ENCODE measurements at places on chromosomes 4 and X.

- no peak for DNase-seq
Observed at GRCh38 chr4:81814987-81815541, 343.4 kb upstream of the RASGEF1B start.

DNA sequence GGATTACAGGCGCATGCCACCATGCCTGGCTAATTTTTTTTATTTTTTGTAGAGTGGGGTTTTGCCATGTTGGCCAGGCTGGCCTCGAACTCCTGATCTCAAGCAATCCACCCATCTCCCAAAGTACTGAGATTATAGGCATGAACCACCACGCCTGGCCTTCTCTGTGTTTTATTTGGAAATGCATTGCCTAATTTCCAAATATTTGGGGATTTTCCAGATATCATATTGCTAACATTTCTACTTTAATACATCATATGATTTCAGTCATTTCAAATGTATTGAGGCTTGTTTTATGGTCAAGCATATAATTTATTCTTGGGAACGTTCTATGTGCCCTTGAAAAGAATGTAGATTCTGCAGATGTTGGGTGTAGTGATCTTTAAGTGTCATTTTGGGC is 38.8 kb downstream of the FGF2 start:
- DNase-seq, result no peak

GRCh38 chr4:183335369-183335940 is 13.2 kb upstream of the CLDN24 start:
- DNase-seq, result no peak

GRCh38 chrX:53440101-53440500 is 5.9 kb upstream of the HSD17B10 start:
- DNase-seq, result no peak

GRCh38 chr4:115749404-115749803 is 636.0 kb upstream of the NDST4 start:
- DNase-seq, result peak; percentile 17

DNA sequence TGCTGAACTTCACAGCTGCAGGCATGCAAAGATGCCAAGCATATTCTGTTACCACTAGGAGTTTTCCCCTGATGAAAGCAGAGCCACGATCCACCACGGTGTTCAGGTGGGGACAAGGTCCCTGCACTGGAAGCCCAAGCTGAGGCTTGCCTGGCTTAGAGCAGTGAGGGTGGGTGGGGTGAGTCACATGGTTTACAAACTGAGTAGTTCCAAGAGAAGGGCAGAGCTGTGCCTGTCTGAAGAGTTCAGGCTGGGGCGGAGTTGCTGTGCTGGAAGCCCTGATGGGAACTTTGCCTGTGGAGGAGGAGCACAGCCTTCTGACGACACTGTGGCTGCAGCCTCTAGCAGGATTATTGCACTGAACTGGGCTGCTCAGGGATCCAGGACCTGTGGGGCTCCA is 45.5 kb downstream of the FAM9B start:
- no peak for DNase-seq

- DNase-seq, result no peak
Observed at GRCh38 chr4:127843704-127844600, 36.7 kb upstream of the PLK4 start.

- no peak for DNase-seq
Observed at GRCh38 chr4:121041307-121042090, 30.8 kb downstream of the NDNF start.

DNA sequence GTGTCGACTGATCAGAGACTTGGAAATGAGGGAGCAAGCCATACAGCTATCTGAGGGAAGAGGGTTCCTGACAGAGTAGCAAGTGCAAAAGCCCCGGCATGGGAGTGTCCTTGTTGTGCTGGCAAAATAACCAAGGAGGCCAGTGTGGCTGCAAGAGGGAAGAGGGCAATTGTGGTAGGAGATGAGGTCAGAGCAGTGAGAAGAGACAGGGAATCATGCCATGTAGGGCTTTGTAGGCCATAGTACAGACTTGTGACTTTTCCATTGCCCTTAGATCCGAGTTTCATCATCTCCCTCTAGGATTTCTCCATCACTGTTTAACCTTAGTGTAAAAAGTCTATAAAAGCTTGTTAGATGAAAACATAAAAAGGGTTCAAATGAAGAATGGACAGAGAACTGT is 76.2 kb downstream of the DOCK11 start:
- no peak for DNase-seq

- DNase-seq, result no peak
Observed at GRCh38 chr4:17469931-17470674, 41.8 kb downstream of the QDPR start.

GRCh38 chr4:4270529-4270928 is 19.4 kb downstream of the LYAR start:
- no peak for DNase-seq

DNA sequence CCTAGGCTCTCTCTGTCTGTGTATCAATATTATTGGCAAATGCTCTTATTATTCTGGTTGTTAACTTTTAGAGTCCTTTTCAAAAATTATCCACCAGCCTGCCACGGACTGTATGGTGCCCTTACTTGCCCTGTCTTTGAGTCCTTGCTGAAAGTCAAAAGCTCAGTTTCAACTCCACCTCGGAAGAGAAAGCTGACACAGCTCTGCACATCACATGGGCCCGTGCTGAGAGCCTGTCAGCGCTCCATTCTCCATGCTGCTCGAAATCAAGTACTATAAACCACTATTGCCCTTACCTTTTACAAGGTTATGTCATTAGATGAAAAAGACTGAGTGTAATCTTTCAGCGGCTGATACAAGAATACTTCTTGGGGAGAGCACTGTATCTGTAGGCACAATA is 141.0 kb downstream of the CORIN start:
- no peak for DNase-seq

DNA sequence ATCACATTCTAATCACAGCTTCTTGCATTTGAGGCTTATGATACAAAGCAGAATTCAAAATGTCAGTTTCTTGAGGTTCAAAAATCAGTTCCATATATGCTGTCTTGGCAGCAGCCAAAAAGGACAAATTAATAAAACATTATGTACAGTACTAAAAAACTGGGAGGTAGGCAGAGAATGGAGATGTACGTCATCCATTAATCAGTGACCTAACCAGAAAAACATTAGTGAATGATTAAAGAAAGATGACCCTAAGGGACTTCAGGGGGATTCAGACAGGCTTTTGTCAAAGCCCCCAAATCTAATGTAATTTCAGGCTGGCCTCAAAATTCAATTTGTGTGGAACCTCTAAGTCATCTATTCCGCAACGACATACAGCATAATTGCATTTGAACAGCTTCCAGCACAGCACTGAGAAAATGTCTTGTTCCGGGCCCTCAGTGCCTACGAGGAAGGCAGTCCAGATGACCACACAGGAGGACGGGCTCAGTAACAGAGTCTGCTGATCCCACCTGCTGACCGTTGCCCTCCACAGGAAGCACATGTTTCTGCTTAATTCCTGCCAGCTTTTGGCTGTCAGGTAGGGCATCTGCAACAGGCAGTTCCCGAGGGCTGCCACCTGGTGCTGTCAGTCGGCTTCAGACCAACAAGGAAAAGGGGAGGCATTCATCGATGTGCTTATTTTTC is 83.8 kb upstream of the HHIP start:
- DNase-seq, result no peak

DNA sequence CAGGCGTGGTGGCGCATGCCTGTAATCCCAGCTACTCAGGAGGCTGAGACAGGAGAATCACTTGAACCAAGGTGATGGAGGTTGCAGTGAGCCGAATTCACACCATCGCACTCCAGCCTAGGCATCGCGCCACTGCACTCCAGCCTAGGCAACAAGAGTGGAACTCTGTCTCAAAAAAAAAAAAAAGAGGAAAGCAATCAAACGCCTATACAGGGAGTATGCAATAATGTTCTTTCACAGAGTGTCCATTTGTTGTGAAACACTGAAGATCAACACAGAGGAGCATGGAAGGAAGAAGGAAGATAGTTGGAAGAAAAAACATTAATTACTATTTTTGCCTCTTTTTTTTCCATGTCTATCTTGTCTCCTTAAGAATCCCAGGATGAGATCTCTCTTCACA is 113.4 kb downstream of the FBXO8 start:
- no peak for DNase-seq

GRCh38 chr4:94036964-94037363 is 170.7 kb upstream of the SMARCAD1 start:
- no peak for DNase-seq

GRCh38 chrX:149717803-149718202 is 5.9 kb downstream of the MAGEA11 start:
- no peak for DNase-seq

DNA sequence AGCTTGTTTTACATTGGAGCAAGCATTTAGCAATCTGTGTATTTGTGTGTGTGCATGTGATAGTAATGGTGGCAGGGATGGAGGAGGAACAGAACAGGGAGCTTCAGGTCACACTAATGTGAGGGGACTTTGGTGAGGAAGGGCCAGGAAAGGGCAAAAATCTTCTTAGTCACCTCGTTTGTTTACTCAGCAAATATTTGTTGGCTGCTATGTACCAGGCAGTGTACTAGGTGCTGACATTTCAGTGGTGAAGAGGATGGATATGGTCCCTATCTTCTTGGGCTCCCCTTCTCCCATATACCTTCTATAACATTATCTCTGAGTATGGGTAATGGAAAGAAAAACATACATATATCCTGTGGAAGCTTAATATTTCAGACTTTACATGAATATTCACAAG is 48.5 kb upstream of the HDAC8 start:
- DNase-seq, result no peak

DNA sequence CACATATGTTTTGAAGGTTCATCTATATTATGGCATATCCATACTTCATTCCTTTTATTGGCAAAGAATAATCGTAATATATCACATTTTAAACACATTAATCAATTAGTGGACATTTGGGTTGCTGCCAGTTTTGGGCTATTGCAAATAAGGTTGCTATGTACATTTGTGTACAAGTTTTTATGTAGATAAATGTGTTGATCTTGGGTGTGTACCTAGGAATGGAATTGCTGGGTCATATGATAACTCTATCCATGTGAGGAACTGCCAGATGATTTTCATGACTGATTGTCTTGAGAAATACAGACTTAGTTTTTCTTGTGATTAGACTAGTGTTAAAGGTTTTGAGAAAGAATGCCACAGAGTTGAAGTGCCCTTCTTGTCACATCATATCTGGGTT is 99.2 kb upstream of the RAB40AL start:
- DNase-seq, result no peak

DNA sequence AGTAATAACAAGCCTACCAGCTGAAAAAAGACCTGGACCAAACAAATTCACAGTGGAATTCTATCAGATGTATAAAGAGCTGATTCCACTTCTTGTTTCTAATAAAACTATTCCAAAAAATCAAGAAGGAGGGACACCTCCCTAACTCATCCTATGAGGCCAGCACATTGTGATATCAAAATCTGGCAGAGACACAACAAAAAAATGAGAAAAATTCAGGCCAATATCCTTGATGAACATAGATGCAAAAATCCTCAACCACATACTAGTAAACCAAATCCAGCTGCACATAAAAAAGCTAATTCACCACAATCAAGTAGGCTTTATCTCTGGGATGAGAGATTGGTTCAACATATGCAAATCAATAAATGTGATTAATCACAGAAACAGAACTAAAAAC is 147.9 kb upstream of the NEIL3 start:
- DNase-seq, result no peak

DNA sequence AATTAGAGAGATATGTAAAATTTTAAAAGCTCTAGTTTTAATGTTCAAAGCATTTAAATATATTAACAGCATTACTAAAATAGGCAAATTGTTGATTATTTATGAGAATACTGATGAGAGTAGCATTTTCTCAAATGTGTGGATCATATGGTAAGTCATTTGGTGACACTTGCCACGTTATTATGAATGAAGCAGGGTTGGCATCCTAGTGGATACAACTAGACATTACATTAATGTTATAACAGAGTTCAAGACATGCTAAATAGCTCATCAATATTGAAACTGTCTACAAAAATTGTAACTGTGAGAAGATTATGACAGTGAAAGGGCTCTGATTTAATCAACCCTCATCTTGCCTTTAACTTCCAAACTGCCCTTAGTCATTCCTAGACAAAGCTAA is 171.1 kb downstream of the PDGFC start:
- no peak for DNase-seq

GRCh38 chr4:151291485-151291884 is 14.5 kb downstream of the PRSS48 start:
- no peak for DNase-seq

GRCh38 chr4:166839615-166840251 is 394.6 kb downstream of the SPOCK3 start:
- no peak for DNase-seq

- DNase-seq, result no peak
Observed at GRCh38 chrX:154530286-154530685, 14.3 kb upstream of the FAM3A start.

- DNase-seq, result no peak
Observed at GRCh38 chr4:154004507-154005170, 215.8 kb upstream of the SFRP2 start.

DNA sequence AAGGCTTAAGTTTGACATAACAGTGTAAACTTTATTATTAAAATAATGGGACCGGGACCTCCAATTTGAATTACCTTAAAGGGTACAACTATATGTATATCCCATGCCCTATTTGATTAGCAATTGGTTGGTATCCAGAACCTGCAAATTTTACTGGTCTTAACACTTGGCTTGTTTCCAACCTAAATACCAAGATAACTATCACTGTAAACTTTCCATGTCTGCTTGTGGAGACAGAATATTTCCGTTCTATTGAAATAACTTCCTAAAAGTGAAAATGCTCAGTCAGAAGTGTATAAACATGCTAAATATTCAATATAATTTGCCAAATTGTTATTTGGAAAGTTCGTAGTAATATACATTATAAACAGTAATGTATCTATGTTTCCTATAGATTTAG is 154.0 kb downstream of the TMEM47 start:
- DNase-seq, result no peak

DNA sequence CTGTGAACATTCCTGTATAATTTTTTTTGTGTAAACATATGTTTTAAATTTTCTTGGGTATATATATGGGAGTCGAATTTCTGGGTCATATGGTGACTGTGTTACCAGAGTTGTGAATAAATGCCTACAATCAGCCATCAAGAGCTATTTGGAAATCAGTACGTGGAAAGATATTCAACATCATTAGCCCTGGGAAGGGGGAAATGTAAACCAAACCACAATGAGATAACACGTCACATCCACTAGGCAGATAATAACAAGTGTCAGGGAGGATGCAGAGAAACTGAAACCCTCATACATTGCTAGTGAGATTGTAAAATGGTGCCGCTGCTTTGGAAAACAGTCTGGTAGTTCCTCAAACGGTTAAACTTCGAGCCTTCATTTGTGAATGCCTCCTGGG is 43.9 kb downstream of the LUZP4 start:
- no peak for DNase-seq

GRCh38 chrX:154545673-154546274 is 872 bp downstream of the G6PD start:
- no peak for DNase-seq

- DNase-seq, result no peak
Observed at GRCh38 chrX:146754268-146754667, 55.3 kb upstream of the CXorf51B start.

GRCh38 chrX:10944136-10944885 is 166.8 kb upstream of the HCCS start:
- no peak for DNase-seq

DNA sequence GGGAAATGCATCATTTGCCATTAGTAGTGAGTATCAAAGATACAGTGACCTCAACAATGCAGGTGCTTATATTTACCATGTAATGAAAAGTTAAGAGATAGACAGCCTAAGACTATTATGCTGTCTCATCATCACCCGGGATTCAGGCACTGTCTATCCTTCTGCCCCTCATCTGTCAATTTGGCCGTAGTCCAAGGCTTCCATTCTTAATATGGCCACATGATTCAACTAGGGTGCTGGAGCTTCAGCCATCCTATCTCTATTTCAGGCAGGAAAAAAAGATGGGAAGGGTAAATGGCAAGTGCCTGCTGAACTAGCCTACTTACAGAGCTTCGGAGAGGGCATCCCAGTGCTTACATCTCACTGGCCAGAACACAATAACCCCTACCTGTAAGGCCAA is 196.7 kb upstream of the LNX1 start:
- no peak for DNase-seq

Measured in neuronal stem cell (in vitro differentiated cells).